ENCODE measurements at places on chromosomes 11 and 22.

- DNase-seq = no peak
These were observed 25.1 kb upstream of the USP47 start for GRCh38 chr11:11816511-11817314.

GRCh38 chr11:65444314-65445051 is 21.9 kb downstream of the NEAT1 start:
- DNase-seq = no peak

GRCh38 chr11:117696540-117696939 is 100.5 kb downstream of the DSCAML1 start:
- no peak for DNase-seq

- peak; percentile 25 for DNase-seq
These were observed 39.3 kb upstream of the BSX start for GRCh38 chr11:123020968-123021367.

Measured in stimulated activated CD4-positive, alpha-beta T cell treated with anti-CD3 and anti-CD28 coated beads, Interleukin-2, amount 100 ng/mL, for 24 hours (primary cell).